ENCODE measurements at places on chromosomes 5 and 9.

- no peak for DNase-seq
Measured at GRCh38 chr9:134909511-134910481, 7.9 kb downstream of the FCN1 start.

- no peak for DNase-seq
Measured at GRCh38 chr9:92715488-92716231, 45.7 kb upstream of the IPPK start.

DNA sequence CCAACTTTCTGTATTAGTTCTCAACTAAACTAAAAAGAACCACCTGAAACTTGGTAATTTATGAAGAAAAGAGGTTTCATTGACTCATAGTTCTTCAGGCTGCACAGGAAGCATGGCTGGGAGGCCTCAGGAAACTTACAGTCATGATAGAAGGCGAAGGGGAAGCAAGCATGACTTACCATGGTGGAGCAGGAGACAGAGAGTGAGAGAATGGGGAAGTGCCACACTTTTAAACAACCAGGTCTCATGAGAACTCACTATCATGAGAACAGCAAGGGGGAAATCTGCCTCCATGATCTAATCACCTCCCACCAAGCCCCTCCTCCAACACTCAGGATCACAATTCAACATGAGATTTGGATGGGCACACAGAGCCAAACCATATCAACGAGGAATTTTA lies 123.5 kb downstream of the DEPDC1B start:
- no peak for DNase-seq

DNA sequence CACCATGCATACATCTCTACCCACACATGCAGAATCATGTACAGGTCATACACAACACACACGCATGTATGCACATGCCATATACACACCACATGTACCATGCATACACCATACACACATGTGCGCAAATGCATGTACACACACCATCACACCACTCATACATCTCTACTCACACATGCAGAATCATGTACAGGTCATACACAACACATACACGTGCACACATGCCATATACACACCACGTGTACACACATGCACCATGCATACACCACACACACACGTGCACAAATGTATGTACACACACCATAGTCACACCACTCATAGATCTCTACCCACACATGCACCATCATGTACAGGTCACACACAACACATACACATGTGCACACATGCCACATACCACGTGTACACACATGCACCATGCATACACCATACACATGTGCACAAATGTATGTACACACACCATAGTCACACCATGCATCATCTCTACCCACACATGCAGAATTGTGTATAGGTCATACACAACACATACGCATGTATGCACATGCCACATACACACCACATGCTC lies 14.0 kb downstream of the GRIN1 start:
- no peak for DNase-seq

- DNase-seq: no peak
Measured at GRCh38 chr5:170436335-170436734, 47.2 kb upstream of the KCNMB1 start.

- DNase-seq: no peak
Measured at GRCh38 chr5:148957591-148958202, 105.2 kb downstream of the SH3TC2 start.

GRCh38 chr5:6682239-6682638 lies 31.0 kb upstream of the TENT4A start:
- no peak for DNase-seq

DNA sequence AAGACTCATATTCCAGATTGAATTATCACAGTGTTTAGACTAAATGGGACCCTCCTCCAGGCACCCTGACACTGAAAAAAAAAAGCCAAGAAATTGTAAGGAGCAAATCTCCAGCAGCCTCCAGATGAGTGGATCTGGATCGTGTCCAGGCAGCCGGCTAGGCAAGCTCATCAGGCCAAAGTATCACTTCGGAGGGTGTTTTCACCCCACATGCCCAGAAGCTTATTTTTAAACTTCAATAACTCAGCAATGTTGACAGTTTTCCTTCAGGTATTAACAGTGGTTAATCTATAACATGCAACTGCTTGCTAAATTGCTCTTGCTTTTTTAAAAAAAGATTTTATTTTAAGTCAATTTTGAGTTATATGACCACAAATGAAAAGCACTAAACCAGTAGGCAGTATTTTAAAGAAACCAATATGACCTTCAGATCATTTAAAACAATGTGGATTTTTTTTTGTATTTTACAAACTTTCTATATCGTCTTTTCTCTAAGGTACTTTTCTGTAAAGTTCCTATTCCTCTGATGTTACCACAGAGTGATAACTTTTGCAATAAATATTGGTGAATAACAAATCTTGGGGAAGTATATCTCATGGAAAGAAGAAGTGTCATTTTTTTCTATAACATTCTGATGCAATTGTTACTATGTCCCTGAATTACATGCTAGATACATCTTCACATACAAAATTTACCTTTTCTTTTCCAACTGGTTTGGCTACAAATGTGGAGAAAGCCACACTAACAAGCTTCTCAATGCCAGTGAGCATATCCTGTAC lies 30.7 kb downstream of the ACOT12 start:
- DNase-seq: no peak

DNA sequence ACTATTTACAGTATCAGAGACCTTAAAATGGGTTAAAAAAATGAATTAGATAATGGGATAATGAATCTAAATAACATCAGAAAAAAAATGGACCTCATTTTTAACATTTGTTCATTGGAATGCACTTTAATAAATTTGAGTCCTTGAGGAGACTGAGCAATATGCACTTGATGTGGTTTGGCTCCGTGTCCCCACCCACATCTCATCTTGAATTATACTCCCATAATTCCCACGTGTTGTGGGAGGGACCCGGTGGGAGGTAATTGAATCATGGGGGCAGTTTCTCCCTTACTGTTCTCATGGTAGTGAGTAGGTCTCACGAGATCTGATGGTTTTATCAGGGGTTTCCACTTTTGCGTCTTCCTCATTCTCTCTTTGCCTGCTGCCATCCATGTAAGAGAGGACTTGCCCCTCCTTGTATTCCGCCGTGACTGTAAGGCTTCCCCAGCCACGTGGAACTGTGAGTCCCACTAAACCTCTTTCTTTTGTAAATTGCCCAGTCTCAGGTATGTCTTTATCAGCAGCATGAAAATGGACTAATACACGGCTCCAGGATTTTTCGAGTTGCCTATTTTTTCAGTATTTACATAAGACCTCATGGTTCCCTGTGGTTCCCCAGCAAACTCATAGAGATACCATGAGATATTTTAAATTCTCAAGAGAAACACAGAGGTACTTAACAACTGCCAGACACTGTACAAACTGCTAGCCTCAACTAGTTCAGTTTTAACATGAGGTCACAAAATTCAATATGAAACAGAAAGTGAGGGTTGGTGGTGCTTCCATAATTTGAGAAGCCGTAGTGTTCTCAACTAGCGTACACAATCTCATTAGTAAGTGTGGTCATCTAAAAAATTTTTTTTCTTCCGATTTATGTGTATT lies 128.3 kb downstream of the TLE1 start:
- DNase-seq: no peak

DNA sequence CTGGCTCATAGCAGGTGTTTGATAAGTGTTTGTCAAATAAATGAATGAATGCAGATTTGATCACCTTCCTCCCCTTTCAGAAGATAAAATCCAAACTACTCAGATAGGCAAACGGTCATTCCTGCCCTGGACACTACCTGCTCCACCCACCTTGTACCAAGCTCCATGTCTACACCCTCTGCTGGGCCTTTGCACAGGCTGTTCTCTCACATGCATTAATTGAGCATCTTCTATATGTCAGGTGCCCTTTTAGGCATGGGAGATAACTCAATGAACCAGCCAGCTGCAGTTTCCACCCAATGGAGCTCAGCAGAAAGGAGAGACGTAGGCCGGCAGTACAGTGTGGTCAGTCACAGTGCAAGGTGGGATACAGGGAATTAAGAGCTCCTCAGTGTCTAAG lies 102.3 kb upstream of the CPEB4 start:
- no peak for DNase-seq

DNA sequence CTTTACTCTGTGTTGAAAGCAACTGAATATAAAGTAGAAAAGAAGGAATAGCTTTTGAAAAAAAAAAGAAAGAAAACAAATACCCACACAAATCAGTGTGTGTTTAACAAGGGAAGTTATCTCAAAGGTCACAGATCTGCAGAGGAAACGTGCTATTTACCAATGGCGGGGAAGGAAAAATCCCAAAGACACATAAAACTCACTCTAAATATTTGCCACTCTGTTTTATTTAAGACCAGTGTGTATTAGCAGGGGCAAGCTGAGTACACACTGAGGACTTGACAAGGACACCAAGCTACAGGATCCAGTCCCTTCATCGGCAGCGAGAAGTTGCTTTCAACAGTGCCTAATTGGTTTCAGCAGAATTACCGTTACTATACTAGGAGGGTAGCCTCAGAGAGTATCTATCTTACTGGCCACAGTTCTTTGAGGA lies 252.5 kb downstream of the DEPDC1B start:
- no peak for DNase-seq

DNA sequence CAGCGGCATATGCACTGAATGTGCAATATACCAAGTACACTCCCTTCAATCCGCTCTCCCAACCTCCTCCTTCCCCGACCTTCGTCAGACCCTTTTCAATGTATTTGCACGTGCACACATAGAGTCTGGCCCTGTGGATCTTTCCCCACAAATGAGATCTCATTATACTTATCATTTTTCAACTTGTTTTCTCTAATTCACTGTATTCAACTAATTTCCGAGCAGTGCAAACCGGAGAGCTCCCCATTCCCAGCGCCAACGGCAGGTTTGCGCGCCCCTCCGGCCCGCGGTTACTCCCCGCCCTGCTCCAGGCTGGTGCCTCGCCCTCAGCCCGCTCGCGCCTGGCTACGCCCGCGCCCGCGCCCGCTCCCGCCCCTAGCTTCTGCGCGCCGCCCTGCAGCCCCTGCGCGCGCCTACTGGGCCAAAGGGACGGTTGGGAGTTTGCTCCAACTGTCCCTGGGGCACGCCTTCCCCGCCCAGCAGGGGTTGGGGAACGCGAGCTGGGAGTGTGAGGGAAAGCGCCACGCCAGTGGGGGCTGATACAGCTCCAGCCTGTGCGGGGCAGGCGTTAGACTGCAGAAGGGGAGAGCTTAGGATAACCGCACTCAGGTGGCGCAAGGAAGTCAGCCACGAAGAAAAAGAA lies 3.3 kb upstream of the CDC20B start:
- no peak for DNase-seq

DNA sequence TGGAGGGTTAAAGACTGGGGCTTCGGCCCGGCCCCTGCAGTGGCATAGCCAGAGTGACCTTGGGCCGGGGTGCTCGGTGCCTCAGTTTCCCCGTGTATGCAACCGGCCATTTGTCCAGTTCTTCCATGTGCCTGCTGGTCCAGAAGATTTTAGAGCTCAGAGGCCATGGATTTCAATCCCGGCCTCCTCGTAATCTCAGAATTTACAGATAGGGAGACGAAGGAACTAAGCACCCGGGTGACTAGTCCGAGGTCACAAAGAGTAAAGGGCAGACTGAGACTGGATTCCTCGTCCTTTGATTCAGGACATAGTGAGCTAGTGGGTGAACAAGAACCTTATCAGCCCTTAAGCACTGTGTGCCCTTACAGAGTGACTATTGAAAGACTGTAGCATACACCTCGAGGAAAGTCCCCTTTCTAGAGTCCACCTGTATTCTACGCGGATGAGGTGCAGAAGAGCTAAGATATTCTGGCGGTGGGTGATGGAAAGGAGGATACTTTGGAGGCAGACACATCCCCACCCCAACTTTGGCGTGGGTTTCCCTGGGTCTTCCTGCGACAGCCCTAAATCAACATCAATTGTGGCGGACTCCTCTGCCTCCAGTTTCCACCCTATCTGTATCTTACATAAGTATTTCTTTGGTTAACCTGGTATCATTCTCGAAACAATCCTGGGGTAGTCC lies 597 bp downstream of the SLC31A1 start:
- DNase-seq: no peak

GRCh38 chr5:172281346-172281745 lies 2.2 kb downstream of the UBTD2 start:
- DNase-seq: no peak

GRCh38 chr9:38008168-38009034 lies 60.6 kb downstream of the SHB start:
- DNase-seq: no peak

DNA sequence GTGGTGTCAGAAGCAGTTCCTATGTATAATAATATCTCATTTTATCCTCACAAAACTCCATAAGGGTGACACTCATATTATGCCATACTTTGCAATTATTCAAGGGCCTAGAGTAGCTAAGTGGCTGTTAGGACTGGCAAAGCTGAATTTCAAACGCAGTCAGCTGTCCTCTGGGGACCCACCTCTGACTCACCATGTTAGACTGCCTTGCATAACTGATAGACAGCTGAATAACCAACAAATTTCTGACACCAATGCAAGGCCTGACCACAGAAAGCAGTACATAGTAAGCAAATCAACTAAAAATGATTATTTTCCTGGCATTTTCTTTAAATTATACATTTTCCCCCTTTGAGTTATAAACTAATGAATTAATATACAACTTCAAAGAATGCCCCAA lies 251.6 kb upstream of the PTGER4 start:
- no peak for DNase-seq

DNA sequence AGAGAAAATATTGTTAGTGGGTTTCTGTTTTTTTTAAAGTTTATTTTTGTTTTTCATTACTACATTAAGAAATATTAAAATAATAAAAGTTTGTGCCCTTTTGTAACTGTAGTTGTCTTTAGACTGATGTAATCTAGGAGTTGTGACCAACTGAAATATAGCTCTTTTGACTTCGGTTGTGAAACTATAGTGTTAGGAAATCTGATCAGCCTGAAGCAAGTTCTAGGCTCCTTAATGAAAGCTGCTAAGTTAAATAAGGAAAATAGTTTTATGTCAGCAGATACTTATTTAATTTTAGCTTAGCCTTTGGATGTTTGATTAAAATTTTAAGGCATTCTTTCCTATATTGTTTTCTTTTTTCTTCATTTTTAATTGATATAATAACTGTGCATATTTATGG lies 14.2 kb downstream of the AP3S1 start:
- no peak for DNase-seq

- no peak for DNase-seq
Measured at GRCh38 chr9:96062031-96062430, 186.5 kb downstream of the ERCC6L2 start.

DNA sequence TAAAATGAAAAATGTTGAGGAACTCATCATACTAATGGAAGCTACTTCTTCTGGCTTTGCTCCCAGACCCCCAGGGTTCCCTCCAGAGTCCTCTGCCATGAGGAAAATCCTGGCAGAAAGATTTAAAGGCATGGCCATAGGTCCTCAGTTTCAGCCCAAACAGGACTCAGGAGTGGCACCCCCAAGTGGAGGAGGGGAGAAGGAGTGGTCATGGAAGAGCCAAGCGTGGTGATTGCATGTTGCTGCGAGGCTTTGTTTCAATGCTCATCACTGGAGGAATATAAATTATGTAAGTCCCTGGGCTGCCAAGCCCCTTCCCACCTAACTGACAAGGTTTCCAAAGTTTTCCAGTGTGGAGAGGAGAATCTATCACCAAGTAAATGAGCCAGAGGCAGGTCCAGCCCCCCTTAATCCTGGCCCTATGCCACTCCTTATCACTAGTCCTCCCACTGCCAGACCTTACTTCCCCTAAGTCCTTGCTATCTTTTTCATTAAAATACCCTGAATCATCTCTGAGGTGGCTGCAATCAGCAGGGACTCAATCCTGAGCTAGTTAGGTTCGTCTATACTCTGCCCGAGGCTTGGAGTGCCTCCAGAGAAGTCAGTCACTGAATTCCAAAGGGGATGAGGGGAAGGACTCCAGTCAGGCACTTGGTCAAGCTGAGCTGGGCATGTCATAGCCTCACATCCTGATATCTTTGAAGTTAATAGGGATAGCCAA lies 70.7 kb upstream of the TAF1L start:
- DNase-seq: no peak

Measured in HFF-Myc (cell line).